ENCODE measurements at places on chromosomes 1 and 21. TPM values are rescaled to one million over a fixed set of nuclear protein-coding genes. Genes with fewer than 3 reads are reported as not detected.

The MRAP gene
- not detected for polyA plus RNA-seq

The XKR8 gene
- 10.1 TPM for polyA plus RNA-seq

The FALEC gene
- 0.81 TPM for polyA plus RNA-seq

The SLC26A9 gene
- 0.23 TPM for polyA plus RNA-seq

The DMBX1 gene
- not detected for polyA plus RNA-seq

The RNU1-3 gene
- polyA plus RNA-seq = not detected

DNA sequence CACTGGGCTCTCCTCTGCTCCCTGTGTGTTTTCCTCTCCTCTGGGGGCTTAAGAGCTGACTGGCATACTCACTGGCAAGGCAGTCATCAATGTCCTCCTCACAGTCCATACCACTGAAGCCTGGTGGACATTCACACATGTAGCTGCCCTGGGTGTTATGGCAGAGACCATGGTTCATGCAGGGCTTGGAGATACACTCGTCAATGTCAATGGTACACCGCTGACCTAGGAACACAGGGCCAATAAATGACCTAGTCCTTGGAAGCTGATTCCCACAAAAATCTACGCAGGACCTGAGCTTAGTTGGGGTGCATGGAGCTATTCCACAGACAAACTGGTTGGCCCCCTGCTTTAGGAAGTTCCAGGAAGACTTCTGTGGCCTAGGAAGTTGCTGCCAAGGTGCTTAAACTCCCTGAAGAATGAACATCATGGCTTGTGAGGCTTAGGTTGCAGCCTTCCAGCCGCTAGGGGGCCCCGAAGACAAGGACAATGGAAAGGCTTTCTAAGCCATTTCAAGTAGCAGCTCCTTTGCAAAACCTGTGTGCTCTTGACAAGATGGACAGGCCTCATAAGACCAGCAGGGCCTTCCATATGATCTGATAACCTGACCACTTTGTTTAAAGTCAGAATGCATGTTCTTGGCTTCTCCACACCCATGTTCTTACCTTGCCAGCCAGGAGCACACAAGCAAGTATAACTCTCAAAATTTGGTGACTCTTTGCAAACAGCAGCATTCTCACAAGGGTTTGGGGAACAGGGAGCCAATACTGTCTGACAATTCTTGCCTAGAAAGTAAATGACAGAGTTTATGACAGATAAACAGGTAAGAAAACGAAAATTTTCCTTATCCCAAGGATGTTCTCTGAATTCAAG lies 52.3 kb upstream of the ADAM30 start:
- DNase-seq = peak; percentile 58

GRCh38 chr1:198273748-198274295 lies 117.0 kb downstream of the NEK7 start:
- DNase-seq = no peak

DNA sequence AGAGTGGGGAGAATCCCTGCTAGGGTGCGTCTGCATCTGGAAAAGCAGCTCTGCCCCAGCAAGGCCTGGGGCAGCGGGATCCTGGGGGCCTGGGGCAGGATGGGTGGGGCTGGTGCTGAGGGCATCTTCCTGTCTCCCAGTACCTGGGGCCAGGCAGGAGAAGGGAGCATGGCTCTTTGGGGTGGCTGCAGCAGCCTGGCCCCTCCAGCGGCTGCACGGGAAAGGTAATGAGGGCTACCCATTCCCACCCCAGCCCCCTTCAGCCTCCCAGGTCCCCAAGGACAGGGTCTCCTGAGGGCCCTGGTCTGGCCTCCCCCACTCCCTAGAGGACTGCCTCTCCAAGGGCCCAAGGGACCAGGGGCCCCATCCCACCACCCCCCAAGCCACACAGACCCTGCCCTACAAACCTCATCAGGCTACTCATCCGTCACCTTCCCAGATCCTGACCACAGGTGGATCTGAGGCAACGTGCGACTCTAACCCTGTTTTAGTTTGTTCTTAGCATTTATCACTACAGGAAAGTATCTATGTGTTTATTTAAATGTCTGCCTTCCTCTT lies 910 bp upstream of the ANKRD65 start:
- no peak for DNase-seq

DNA sequence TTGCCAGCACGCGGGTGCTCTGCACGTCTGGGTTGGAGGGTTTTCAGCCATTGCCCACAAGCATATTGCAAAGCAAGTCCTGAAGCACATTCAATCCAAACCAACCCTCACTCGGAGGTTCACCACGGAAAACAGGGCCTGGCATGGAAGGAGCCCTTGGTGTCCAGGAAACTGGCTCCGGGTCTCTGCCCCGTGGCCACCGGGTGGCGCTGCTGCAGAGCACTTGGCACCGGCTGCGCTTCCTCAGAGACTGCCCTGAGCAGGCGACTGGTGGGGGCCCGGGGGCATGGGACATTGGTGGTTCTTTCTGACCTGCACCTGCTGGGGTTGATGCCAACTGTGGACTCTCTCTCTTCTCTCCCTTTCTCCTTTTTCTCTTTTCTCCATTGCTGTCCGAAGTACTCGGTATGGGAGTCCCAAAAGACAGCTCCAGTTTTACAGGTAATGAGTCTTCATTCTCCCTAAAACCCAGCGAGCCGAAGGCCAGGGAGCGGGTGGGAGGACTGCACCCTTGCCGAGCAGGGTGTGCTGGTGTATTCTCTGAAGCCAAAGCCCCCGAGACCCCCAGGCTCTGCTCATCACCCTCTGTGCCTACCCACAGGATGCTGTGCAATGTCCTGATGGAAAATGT lies 4.1 kb upstream of the KCNAB2 start:
- DNase-seq = no peak

DNA sequence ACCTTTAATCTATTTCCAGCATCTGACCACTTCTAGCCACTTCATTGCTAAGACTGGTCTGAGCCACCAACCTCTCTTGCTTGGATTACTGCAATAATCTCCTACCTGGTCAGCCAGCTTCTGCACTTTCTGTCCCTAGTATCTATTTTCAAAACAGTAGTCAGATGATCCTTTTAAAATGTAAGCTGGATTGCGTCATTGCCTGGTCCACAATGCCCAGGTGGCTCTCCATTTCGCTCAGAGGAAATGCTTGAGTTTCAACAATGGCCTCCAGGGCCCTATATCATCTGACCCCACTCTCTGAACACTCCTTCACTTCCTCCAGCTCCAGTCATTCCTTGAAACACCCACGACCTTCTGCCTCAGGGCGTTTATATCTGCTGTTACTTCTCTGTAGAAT lies 2.3 kb downstream of the FYB2 start:
- DNase-seq = no peak

DNA sequence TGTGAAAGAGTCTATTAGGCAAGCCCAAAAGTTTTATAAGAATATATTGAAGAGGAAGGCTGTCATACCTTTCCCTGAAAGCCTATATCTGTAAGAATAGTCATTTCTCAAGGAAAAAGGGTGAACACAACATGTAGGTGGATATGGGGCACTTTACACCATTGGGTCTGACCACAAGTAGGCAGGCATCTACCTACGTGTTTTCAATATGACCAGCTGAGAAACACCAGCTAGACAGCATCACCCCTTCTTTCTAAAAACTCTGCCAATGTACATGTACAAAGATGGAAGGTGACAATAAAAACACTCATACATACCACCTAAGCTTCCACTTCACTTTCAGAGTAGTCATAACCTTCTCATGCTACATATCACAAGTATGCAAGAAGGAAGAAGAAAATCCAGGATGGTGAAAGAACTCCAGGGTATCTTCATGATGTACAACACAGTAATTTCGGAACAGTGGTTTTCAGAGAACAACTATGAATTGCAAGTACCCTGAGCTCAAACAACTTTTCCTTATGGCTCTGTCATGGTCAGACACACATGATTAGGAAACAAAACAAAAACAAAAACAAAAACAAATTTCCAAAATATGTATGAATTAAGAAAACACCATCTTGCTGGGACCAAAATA lies 98.5 kb upstream of the ADGRL2 start:
- no peak for DNase-seq

GRCh38 chr1:167937709-167938010 lies 788 bp upstream of the MPC2 start:
- no peak for DNase-seq

DNA sequence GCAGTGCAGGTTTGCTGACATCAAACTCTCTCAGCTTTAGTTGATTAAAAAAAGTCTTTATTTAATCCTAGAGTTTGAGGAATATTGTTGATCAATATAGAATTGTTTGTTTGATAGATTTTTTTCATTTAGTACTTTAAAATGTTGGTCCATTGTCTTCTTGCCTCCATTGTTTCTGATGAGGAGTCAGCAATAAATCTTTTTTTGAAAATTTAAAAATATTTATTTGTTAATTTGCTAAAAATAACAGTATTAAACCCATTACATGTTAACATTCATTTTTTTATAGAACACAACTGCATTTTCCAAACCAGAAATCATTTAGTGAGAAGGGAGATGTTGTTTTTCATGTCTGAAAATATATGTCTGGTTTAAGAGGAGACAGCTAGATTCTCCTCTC lies 173.8 kb upstream of the USP24 start:
- no peak for DNase-seq

DNA sequence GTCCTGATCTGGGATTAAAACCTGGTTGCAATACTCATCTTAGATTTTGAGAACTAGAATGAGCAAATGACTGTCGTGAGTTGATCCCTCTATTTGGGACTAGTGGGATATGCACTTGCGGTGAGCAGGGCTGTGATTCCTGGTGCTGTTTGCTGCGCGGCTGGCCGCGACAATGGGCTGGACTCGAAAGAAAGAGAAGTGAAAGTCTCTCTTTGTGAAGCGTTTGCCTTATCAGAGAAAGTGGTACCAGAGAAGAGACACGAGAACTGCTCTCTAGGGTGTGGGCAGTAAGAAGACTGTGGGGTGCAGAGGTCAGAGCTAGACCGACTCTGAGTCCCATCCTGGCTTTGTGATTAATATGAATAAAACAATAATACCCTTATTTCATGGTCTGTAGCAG lies 8.6 kb downstream of the ST6GALNAC3 start:
- no peak for DNase-seq

GRCh38 chr1:60984062-60984799 lies 98.1 kb upstream of the NFIA start:
- peak; percentile 79 for DNase-seq

DNA sequence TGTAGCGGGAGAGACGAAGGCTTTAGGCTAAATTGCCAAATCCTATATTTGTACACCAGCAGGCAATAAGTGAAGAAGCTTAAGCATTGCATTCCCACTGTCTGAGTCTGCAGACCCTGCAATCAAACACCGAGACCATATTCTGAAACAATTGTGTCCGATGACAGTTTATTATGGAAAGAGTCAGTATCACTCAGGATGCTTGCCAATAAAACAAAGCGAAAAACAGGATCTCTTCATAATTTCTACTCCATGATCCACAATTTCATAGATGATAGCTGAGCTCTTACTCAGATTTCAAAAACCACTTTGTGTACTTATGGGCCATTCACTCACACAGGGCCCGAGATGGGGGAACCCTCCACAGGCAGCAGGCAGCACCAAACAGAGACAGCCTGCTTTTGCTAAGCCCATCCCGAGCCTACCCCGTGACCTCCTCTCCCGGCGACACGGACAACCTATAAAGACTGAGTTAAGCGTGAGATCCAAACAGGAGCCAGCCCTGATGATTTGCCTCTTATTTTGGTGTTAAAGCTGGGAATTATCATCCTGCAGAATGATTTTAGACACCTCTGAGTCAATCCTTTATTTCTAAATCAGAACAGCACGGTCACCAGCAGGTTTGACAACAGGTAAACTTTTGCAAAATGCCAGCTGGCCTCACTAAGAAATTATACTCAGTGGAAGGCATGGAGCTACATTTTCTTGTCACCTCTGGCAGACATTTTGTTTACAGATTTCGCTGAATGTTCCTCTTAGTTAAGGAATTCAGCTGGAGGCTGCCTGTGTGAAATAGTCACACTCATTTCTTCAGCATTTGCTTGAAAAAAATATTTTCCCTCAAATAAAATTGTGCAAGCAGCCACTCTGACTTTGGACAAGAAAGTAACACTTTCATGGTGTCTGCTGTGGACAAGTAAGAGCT lies 212.4 kb downstream of the GPATCH2 start:
- no peak for DNase-seq

DNA sequence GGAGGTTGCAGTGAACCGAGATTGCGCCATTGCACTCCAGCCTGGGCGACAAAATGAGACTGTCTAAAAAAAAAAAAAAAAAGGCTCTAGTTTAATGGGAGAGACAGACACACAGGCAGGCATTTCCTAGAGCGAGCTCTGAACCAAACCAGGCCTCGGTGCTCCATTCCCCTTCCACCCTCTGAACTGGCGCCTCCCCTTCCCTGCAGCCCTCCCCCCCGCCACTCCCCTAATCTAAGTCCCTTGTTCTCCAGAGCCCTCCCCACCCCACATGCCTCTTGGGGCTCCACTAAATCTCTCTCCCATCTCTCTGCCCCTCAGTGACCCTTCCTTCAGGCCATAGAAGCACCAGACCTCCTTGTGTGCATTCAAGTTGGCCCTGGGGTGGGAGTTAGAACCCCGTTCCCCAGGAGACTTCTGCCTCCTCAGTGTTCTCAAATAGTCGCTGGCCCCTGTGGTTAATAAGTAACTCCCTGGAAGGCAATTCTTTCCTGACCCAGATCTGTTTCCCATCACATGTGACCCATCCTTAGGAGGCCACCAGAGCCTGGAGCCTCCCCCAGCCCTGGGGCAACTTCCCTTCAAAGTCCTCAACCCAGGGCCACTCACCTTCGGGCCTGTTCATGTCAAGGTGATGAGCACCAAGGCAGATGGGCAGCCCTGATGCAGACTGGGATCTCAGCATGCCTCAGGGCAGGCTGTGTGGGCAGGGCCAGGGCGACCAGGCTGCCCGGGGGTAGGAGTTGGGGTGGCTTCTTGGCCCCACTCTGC lies 42.6 kb upstream of the EPB41 start:
- no peak for DNase-seq

DNA sequence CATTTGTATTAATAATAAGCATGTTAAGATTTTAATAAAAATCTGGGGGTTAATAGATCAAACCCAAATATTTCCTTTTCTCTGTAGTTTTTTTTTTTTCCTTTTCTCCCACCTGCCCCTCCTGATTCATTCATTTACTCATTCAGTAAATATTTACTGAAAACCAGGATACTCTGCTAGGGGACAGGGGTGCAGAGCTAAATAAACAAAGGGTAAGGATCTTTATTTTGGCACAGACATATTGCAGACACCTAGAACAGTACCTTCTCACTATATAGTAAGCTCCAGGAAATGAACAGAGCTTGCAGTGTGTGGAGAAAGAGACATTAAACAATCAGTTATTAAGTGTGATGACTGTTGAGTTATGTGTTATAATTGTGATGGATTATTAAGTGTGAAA lies 60.9 kb downstream of the AK5 start:
- no peak for DNase-seq

GRCh38 chr1:79204779-79205479 lies 198.4 kb upstream of the ADGRL4 start:
- DNase-seq = no peak

DNA sequence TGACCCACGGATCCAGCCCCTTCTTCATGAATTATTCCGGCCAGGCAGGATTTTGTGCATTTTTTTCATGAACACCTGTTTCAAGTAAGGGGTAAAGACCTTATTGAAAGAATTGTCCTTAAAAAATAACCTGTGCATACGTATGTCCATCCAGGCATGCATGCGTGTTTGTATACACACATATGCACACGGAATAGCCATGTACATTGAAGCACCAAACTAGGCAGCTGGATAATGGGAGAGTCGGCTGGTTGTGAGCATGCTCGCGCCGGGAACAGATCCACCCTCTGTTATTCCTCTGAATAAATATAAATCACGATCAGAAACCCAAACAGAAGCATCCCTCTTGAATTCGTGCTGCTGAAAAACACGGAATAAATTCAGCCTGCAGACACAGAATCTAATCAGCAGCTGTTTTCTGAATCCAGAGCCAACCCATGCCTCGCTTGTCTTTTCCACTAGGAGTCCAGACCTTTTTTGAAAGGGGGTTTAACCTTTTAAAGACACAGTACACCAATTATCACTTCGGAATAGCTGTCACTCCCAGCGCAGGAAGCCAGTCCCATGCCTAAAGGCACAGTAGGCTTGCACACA lies at the start of gene HIVEP3:
TSS of gene HIVEP3 (minus strand) at position 473 of the 594 bp plus-strand sequence.
- no peak for DNase-seq

Measured in renal cortex interstitium (tissue), 15 donors.